HCT116 (cell line): ENCODE measurements at places on chromosomes 12 and 14. TPM values are rescaled to one million over a fixed set of nuclear protein-coding genes. Genes with fewer than 3 reads are reported as not detected.

IQSEC3 gene
- total RNA-seq = not detected

DNA sequence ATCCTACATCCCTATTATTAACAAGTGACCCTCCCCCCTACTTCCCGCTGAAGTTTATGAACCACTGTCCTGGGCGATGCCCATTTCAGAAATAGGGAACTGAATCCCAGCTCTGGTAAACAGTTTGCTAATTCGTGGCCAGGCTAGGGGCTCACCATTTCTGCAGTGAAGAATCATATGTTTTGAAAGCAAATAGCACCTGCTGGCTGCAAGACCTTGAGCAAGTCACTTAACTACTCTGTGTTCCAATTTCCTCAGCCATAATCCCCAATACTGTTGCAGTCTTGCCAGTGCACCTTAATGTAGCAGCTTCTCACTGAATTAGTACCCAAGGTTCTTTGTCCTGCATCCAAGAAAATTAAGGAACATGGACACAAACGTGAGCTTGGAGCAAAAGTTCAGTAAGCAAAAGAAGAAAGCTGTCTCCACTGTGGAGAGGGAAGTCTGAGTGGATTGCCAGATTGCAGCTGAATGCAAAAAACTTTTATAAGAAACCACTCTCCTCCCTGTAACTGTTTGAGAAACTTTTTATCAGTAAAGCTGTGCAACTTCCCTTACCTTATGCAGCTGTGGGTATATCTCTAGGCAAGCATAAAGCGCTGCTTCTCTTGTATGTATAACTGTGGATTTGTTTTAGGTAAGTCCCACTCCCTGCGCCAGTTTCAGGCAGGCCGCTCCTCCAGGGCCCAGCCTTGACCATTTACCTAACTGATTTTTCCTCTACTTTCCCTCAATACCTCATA lies 824 bp downstream of the OAS1 start:
- H3K27ac ChIP-seq = no peak overlapping the region
- no peaks in the 10 kb centered on the region for H3K4me1 ChIP-seq
- no peak overlapping the region for H3K4me3 ChIP-seq
- no peaks in the 10 kb centered on the region for H3K36me3 ChIP-seq

STXBP6 gene
- 0.27 TPM for total RNA-seq

NFYB gene
- total RNA-seq = 22.4 TPM
